ENCODE measurements at places on chromosomes 1 and 21.

- no peak for DNase-seq
These were observed 121.7 kb downstream of the SLC30A10 start for GRCh38 chr1:219806642-219807041.

- no peak for DNase-seq
These were observed 47.0 kb upstream of the KCNK1 start for GRCh38 chr1:233566886-233567285.

GRCh38 chr1:43541721-43542401 lies 11.2 kb downstream of the PTPRF start:
- no peak for DNase-seq

DNA sequence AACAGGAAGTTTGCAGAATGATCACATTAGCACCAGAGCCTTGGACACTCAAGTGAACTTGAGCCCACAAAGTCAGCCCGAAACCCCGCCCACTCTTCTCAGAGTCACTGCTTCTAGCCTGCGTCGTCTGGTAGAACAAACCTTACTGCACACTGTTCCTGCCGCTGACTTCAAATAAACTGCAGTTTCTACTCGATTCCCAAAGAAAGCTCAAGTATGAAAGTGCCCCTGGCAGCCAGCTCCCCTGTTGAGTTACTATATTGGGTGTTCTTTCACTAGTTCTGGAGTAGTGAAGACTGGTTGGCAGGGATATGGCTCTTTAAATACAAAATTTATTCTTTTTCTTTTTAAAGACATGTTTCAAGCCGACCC lies 164.7 kb downstream of the GALNT2 start:
- no peak for DNase-seq

DNA sequence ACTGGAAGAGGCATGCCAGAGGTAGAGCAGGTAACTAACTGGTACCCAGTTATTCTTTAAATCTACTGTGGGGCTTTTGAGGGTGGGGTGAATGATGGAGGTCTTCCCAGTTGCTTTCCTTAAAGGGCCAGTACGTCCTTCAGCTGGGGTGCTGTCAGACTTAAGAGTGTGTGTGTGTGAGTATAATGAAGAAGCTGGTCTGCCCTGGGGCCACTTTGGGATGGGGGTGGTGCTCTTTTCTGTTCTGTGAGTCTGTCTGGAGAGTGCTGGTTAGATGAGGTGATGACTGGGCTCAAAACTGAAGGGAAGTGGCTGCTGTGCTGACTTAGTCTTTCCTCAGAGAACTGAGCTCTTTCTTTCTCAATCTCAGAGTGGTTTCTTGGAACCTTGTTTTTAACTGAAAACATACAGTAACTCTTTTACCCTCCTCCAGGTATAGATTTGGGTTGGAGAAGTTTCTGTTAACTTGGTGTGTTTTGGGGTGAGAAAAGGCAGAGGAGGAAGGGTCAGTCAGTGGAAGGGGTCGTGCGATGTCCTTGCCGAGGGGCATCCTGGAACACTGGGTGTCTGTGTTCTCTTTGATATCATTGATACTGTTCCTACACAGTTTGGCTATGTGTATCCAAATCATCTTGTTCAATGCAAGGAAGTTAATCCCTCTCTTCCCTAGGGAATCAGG lies 746 bp downstream of the MACF1 start:
- DNase-seq: no peak

DNA sequence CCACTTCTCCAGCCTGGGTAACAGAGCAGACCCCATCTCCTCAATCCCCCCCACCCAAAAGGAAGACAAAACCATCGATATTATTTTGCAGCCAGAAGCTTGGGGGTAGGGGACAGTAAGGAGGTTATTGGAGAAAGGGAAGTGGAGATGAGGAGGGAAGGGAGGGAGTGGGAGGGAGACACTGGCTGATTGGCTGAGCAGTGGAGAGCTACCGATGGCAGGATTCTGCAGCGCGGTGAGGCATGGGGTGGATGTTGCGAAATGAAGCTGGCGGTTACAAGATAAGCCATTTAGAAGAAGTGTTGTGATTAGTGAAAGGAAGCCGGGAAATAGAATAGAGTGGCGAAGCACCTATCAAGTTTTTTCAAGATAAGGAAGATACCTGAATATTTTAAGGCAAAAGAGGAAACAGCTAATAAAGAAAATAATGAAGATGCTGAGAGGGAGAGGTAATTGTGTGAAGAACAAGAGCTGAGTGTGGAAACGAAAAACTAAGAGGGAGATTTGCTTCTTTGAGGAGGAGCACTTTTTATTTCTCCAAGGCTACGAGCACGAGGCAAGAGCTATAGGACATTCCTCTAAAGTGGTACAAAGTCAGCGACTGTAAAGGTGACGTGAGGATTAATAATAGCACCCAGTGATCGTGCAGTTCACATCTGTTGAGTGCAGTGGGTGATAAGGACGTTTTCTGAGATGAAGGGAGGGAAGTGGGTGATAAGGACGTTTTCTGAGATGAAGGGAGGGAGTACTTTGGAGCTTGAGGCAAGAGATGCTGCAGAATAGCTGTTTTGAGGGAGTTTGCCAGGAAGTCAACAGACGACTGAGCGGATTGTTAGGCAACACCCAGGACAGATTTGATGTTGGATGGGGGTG lies 103.2 kb upstream of the KIF26B start:
- DNase-seq: no peak

DNA sequence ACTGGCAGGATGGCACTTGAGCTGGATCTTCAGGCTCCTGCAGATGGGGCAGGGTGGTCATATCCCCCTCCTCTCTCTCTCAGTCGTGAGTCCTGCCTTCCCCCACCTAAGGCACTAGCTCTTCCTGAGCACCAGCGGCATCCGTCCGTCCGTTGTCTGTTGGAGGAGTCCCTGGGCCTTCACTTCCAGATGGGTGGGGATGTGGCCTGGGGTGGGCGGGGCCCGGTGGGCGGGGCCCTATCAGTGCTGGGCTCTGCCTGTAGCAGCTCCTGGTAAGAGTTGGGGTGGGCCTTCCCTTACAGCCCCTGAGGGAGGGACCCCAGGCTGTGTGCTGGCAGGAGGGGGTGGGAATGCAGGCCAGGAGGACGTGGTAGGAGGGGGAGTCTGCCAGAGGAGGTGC lies 10.3 kb downstream of the LDLRAD2 start:
- no peak for DNase-seq

GRCh38 chr1:235673981-235674380 lies 24.4 kb upstream of the GNG4 start:
- DNase-seq: no peak

DNA sequence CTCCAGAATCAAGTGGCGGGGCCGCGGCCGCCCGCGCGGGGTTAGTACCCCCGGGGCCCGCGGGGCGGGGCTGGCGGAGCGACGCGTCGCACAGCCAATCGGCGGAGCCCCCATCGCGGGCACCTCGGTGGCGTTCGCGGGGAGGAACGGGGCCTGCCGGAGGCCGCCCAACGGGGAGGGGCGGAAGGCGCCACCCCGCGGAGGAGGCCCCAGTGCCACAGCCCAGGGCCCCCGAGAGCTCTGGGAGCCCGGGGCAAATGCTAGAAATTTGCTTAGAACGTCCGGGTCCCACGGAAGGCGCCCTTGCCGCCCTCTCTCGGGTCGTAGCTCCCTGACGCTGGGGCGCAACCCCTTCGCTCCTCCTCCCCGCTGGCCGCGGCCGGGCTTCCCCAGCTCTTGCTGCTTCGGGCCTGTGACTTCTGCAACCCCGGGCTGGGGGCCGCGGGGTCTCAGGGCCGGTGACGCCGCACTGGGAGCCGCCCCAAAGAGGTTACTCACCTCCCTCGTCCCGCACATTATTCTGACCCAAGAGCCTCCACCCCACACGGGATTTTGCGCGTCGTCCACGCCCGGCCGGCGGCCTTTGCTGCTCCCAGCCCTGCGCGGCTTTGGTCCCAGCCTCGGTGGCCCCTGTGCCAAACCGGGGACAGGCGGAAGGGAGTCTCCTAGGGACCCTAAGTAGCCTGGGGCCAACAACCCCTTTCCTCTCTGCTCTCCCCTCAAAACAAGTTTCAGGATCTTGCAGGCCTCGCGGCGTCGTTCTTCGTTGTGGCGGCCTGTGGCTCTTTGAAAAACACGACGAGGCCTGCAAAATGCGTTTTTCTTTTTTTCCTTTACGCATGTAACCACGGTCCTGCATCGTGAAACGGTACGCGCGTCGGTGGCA lies at the start of gene RUNX3:
Gene RUNX3 (minus strand): TSS at position 17 of the 886 bp plus-strand sequence. CDS start 408 bp downstream, outside the sequence.
- DNase-seq: peak; percentile 90

- no peak for DNase-seq
These were observed 188.0 kb downstream of the GRIK3 start for GRCh38 chr1:36846357-36846756.

DNA sequence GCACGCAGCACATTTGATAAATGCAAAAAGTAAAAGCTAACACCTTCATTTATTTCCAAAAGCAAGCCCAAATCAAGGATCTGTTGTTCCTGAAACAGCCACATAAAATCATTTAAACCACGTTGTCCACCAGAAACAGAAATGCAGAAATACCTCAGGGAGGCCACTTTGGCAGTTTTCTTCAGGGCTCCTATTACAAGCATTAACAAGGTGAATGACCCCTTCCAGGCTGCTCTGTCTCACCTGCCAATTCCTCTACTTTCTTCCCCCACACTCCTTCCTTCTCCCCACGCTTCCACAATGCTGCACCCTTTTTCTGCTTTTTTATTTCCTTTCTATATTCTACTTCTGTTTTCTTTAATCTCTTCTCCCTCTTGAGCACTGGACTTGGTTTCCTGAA lies 55.0 kb upstream of the PTGFRN start:
- DNase-seq: no peak

DNA sequence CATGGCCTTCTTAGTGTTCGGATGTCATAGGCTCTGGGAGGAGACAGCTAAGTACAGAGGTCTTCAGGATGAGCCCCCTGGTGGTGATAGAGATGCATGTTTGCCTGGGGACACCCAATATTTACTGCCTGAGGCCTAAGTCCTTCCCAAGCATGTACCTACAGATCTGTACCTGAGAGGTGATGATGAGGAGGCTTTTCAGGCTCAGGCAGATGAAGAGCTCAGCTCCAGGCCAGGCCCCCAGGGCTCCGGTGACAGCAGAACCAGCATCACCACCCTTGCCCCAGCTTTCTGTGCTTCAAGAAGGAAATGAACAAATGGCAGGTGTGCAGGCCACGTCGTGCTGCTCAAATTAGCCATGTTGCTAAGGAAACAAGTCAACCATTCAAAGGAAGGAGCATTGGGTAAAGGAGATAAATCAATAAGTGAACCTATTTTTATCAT lies 21.1 kb downstream of the CACNA1E start:
- no peak for DNase-seq

GRCh38 chr1:37888022-37888700 lies 28.8 kb upstream of the MTF1 start:
- no peak for DNase-seq

DNA sequence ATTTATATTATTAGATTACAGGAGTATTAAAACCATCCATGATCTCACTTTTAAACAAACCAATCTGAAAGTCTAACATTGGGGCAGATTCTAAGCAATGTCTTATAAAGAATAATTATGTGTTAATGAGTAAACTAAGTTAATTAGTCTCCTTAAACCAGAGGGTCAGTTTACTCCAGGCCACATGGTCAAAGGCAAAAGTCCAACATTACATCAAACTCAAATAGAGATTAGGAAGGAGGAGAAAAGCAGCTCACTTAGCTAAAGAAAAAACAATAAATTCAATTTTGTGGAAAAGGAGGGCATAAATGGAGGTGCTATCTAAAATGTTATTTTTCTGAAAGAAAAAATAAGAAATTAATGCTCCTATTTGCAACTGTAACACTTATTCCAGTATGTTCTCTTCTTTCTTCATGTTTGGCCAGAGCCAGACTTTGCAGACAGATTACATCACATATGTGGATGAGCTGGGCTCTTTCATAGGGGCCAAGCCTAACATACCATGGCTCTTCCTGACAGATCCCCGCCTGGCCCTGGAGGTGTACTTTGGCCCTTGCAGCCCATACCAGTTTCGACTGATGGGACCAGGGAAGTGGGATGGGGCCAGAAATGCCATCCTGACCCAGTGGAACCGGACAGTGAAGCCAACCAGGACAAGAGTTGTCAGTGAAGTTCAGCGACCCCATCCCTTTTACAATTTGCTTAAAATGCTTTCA lies 24.3 kb upstream of the FMO2 start:
- no peak for DNase-seq

DNA sequence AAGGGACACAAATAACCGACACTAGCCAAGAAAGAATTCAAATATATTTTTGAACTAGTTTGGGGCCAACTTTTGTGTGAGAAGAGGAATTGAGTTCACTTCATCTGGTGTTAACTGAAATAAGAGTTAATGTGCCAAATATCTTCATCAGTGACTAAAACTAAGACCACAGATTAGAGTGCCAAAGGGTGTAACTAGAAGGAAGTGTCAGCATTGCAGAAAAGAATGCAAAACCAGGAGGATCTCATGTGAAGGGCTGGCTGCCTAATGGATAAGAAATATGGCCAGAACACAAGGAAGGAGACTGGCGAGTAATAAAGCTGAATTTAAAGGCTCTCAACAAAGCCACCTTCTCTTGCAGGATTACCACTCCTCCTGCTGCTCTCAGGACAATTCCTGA lies 61.8 kb upstream of the LRRC8D start:
- DNase-seq: no peak

DNA sequence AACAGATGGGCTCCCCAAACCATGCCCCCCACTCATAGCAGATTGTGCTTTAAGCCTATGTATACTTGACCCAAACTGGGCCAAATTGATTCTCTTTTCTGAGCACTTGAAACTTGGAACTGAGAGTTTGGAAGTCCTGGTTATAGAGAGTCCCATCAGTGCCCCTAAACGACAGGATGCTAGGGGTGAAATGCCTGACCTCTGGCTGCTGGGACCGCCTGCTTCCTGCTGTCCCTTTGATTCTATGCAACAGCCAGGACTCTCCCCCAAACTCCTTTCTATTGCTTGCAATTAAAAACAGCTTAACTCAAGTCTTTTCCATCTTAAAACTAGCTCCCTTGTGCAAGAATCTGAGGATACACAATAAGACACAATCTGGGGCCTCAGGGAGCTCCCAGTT lies 4.7 kb downstream of the C1orf210 start:
- DNase-seq: no peak

- DNase-seq: no peak
These were observed 488 bp downstream of the SLC35D1 start for GRCh38 chr1:67053535-67053784.

DNA sequence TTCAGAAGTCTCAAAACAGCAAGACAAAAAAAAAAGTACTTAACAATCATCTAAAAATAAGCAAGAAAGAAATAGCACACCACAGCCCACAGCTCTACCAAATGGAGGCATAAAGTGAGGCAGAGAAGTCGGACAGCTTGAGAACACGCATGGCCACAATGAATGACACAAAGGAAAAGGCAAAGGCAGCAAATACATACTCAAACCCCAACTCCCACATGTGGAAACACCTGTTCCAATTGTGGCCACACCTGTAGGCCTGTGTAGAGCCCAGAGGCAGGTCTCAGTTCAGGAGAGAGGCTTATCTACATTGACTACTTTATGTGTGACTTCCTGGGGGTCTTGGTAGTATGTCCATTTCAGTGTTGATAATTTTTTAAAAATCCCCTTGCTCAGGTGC lies 543.5 kb downstream of the LMO4 start:
- no peak for DNase-seq

- no peak for DNase-seq
These were observed 13.5 kb downstream of the LZIC start for GRCh38 chr1:9929431-9930385.

DNA sequence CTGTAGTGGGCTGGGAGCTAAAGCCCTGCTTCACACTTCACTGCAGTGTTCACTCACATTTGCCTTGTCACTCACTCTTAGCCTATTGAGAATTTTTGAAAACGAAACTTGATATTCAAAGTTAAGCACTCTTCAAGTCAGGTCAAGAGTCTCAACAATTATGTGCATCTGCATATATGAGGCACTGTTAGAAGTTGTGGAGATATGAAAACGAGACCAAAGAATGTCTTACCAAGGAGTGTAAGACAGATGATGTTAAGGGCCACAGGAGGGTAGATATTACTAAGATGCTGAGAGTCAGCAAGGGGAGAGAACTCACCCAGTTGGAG lies 64.7 kb upstream of the GJA8 start:
- DNase-seq: no peak

- DNase-seq: no peak
These were observed 28.4 kb downstream of the EXTL2 start for GRCh38 chr1:100866041-100866900.

All from stimulated activated CD8-positive, alpha-beta memory T cell treated with anti-CD3 and anti-CD28 coated beads, Interleukin-4, amount 100 ng/mL, for 4 hours (primary cell).